Spleen (tissue), 13 donors: ENCODE measurements at places on chromosomes 4 and X. TPM values are rescaled to one million over a fixed set of nuclear protein-coding genes. Genes with fewer than 3 reads are reported as not detected.

The ARHGAP36 gene
- total RNA-seq: not detected

The HERC5 gene
- total RNA-seq: 19.1 TPM

DNA sequence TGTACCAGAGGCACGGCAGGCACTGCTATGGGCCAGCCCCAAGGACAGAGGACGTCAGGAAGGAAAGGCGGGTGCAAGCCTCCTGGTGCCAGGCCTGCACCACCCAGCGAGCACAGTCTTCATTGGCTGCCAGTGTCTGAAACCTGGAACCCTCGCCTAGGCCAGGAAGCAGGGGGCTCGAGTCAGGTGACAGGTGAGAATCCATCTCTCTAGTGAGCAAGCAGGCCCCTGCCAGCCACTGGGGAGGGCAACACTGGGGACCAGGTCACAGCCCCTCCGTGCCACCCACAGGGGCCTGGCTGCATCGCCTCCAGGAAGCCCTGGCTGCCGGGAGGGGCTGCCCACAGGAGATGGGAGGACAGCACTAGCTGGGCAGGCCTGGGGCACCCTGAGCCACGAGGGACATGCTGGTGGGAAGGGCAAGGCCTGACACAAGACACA is 6.9 kb upstream of the HAUS3 start:
- peak; percentile 82 for DNase-seq

The PABPC1L2A gene
- not detected for total RNA-seq

DNA sequence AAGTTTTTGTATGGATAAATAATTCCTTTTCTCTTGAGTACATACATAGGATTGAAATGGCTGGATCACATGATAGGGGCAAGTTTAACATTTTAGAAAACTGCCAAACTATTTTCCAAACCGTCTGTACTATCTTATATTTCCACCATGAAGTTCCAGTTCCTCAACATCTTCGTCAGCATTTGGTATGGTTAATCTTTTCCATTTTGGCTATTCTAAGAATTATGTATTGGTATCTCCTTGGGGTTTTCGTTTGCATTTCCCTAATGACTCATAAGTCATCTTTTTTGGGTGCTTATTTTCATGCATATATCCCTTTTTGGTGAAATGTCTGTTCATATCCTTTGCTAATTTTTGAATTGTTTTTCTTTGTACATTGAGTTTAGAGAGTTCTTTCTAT is 227.7 kb downstream of the DLG3 start:
- no peak for DNase-seq

DNA sequence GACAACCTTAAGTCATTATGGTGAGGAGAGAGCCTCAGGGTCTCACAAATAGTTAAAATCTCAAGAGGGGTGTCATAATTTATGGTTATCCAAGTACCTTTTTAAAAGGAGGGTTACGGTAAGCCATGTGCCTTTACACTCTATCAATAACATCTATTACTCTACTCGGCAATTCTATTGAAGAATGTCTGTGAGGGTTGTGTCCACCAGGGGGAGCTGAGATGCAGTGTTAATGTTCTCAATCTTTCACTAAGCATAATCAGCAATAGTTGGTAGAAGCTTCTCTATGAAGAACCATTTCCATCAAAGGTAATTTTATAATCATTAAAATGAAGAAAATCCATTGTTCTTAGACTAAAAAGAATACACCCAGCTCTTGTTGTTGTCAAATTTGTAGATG is 457.4 kb downstream of the CENPC start:
- DNase-seq: no peak

GRCh38 chrX:24899391-24899790 is 116.4 kb downstream of the ARX start:
- DNase-seq: no peak

The TMEM150C gene
- total RNA-seq: 17.9 TPM

The SPANXN4 gene
- not detected for total RNA-seq

The ANK2 gene
- total RNA-seq: 66.5 TPM
